AG09309 (cell line): ENCODE measurements at places on chromosomes 2 and 18.

DNA sequence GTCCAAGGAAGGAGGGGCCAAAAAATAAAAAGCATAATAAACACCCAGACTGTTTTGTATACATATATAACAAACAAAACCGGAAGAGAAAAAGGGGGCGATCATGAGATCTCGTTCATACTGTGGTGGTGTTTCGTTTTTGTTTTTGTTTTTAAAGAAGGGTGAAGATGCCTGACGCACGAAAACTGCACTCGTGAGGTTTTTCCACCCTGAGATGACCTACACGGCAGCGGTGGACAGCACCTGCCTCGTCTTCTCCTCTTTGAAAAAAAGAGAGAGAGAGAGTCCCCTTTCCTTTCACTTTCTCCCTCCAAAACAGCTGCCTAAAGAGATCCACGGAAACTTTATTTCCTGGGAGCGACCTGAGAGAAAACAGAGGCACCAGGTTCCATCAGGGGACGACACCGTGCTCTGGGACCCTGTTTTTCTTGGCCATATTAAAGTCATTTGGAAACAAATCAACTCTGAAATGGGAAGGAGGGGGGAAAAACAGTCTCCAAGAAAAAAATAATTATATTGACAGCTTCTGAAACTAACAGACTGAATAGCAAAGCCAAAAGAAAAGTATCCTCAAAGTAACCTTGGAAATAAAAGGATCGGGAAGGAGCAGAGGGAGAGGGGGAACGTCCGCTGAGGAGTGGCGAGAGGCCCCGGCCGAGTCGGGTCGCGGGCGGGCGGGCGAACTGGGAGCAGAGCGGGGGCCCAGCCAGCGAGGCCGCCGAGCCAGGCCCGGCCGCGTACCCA is 3.5 kb downstream of the POU3F3 start:
- DNase-seq = no peak

GRCh38 chr2:167492486-167492885 is 604.2 kb downstream of the XIRP2 start:
- DNase-seq = no peak

DNA sequence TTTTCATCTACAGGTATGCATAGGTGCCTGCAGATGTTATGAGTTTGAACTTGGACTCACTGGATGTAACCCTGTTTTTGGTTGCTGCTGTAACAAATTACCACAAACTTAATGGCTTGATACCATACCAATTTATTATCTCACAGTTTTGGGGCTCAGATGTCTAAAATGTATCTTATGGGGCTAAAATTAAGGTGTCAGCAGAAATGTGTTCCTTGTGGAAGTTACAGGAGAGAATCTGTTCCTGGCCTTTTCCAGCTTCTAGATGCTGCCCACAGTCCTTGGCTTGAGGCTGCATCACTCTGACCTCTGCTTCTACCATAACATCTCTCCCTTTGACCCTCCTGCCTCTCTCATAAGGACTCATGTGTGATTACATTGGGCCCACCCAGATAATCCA is 47.6 kb downstream of the POLE4 start:
- DNase-seq = no peak

DNA sequence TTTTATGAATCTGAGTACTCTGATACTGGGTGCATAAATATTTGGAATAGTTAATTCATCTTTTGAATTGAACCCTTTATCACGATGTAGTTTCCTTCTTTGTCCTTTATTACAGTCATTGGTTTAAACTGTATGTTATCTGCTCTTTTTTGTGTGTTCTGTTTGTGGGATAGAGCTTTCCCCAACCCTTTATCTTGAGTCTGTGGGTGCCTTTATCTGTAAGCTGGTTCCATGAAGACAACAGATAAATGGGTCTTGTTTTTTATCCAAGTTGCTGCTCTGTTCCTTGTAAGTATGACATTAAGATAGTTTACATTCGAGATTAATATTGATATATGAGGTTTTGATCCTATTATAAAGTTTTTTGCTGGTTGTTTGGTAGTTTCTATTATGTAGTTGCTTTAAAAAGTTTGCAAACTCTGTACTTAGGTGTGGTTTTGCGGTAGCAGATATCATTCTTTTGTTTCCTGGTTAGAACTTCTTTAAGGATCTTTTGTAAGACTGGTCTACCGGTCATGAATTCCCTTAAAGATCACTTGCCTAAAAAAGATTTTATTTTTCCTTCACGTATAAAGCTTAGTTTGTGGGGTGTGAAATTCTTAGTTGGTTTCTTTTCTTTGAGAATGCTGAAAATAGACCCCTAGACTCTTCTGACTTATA is 1451.3 kb upstream of the SLC39A10 start:
- DNase-seq = no peak

- DNase-seq = no peak
Observed at GRCh38 chr2:36695746-36696415, 626 bp upstream of the VIT start.

GRCh38 chr2:45768208-45768607 is 116.7 kb downstream of the PRKCE start:
- no peak for DNase-seq

DNA sequence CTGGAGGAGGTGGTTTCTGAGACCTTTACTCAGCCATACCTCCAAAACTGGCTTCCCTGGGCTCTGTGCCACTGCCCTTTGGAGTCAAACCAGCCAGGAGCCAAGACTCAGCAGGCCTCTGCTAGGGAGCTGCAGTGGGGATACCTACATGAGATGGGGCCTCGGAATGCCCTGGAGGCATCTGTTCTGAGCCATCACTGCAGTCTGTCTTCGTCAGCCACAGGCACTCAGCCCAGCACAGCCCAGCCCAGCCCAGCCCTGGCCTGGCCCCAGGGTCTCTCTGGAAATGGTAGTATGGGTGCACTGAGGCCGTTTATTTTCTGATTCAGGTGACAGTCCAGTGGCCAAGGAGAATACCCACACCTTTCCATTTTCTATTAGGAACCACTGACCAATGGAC is 209.8 kb downstream of the CELF4 start:
- no peak for DNase-seq

GRCh38 chr2:143152637-143153036 is 23.4 kb downstream of the ARHGAP15 start:
- DNase-seq = no peak

DNA sequence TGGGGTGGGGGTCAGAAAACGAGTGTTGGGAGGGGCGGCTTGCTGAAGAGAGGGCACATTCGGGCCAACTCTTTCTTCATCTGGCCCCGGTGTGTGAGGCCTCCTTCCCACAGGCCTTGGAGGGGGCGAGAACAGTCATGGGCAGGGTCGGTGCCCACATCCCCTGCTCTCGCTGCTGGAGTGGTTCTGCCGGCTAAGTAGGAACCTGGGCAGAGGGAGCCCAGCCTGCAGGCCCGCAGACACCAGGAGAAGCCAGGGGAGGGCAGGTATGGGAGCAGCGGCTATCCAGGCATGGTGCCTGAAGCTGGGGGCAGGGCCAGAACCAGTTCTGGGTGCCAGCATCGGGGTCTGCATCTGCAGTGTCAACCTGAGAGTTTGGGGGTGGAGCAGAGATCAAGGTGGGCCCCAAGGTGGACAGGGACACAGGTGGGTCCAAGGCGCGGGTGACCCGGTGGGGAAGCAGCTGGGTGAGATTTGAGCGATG is 46.6 kb upstream of the HPCAL1 start:
- DNase-seq = no peak

DNA sequence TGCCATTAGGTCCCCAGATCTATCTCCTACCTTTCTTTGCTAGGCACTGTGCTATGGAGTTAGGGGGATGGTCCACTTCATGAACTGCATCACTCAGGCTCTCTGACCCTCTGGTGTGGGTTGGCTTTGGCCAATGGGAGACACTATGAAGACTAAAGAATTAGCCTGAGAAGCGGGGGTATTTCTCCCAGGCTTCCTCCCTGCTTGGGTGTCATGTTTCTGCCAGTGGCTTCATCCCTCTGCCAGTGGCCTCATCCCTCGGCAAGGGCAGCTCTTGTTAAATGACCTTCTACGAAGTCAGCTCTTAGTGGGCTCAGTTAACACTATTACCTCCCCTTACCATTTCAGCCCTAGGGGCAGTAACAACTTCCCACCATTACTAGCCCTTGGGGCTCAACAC is 41.9 kb upstream of the EPB41L3 start:
- no peak for DNase-seq

- no peak for DNase-seq
Observed at GRCh38 chr2:130796290-130796689, 40.4 kb upstream of the ARHGEF4 start.

GRCh38 chr2:70123051-70123828 is 36.0 kb downstream of the PCBP1 start:
- no peak for DNase-seq

- no peak for DNase-seq
Observed at GRCh38 chr2:172962082-172962481, 113.6 kb upstream of the MAP3K20 start.
